Activated T-helper 17 cell treated with anti-CD3 and anti-CD28 coated beads, Interleukin-2, amount 50 U/mL, for 72 hours (primary cell): ENCODE measurements at places on chromosomes 16 and 17.

DNA sequence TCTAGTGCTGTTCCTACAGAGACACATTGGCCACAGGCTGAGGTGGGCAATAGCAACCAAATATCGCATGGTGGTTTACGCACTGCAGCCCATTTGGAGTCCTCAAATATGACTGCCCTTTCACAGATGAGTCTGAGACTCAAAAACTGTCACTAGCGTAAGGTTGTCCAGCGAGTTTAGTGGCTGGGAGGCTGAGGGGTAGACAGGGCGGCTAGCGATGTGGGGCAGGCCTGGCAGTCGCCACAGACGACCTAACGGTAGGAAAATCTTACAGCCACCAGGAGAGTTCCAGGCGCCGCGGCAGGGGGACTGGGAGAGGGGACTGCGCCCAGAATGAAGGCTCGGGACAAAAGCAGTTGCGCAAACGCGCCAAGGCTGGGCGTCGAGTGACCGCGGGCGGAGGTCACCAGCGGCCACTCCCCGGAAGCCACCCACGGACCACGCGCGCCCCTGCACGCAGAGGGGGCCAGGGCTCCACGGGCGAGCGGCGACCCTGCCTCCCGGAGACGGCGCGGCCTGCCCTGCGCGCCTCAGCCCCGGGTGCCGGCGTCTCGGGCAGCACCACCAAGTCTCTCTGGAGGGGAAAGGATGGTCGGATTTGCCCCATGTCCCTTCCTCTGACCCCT, 699 bp upstream of the MAP1LC3B start:
- peaks cover 34% of the 10 kb centered on the region for H3K36me3 ChIP-seq
- peak overlapping the region; percentile 84 for H3K27ac ChIP-seq
- no peaks in the 10 kb centered on the region for H3K27me3 ChIP-seq
- ATAC-seq: peak; percentile 19

DNA sequence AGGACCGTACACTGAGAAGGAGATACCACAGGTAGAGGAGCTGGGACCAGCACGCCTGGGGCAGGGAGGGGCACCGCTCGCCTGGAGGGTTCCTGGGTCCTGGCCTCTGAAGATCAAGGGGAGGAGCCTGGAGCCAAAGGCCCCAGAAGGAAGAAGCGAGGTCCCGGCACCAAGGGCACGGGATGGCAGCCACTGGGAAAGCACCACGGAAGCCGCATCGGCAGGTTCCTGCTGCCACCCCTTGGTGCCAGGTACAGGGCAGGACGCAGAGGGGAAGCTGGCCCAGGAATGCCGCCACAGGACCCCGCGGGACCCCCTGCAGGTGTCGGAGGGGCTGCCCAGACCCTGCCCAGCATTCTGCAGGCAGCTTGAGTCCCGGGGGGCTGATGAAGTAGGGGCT, 42.5 kb upstream of the CBFA2T3 start:
- ATAC-seq: no peak
- H3K4me1 ChIP-seq: peaks cover 5% of the 10 kb centered on the region
- H3K4me3 ChIP-seq: no peak overlapping the region
- H3K27ac ChIP-seq: no peak overlapping the region
- H3K36me3 ChIP-seq: no peaks in the 10 kb centered on the region

- no peak overlapping the region for H3K4me3 ChIP-seq
- no peak overlapping the region for H3K27ac ChIP-seq
- no peak for ATAC-seq
Observed at GRCh38 chr17:6102615-6103014, 32.4 kb downstream of the WSCD1 start.

DNA sequence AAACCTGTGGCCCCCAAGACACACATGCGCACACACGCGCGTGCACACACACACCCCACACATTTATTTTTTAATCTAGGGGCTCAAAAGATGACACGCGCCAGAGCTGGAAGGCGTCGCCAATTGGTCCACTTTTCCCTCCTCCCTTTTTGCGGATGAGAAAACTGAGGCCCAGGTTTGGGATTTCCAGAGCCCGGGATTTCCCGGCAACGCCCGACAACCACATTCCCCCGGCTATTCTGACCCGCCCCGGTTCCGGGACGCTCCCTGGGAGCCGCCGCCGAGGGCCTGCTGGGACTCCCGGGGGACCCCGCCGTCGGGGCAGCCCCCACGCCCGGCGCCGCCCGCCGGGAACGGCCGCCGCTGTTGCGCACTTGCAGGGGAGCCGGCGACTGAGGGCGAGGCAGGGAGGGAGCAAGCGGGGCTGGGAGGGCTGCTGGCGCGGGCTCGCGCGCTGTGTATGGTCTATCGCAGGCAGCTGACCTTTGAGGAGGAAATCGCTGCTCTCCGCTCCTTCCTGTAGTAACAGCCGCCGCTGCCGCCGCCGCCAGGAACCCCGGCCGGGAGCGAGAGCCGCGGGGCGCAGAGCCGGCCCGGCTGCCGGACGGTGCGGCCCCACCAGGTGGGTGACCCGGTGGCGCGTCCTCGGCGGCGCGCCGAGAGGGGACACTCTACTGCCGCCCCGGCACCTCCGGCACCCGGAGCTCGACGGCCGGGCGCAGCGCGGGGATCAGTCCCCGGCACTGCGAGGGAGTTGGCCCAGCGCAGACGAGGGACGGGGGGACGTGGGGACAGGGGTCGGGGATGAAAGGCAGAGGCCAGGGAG, at the start of gene STAT5A:
Gene STAT5A, plus strand, starts transcription at position 522 of the 826 bp plus-strand sequence. CDS start 914 bp downstream, outside the sequence.
- H3K27me3 ChIP-seq: no peaks in the 10 kb centered on the region
- peak within 1 kb of the TSS; percentile 94 for H3K27ac ChIP-seq
- peaks cover 19% of the 10 kb centered on the region for H3K4me1 ChIP-seq
- H3K4me3 ChIP-seq: peak within 1 kb of the TSS; percentile 92
- ATAC-seq: peak; percentile 68

DNA sequence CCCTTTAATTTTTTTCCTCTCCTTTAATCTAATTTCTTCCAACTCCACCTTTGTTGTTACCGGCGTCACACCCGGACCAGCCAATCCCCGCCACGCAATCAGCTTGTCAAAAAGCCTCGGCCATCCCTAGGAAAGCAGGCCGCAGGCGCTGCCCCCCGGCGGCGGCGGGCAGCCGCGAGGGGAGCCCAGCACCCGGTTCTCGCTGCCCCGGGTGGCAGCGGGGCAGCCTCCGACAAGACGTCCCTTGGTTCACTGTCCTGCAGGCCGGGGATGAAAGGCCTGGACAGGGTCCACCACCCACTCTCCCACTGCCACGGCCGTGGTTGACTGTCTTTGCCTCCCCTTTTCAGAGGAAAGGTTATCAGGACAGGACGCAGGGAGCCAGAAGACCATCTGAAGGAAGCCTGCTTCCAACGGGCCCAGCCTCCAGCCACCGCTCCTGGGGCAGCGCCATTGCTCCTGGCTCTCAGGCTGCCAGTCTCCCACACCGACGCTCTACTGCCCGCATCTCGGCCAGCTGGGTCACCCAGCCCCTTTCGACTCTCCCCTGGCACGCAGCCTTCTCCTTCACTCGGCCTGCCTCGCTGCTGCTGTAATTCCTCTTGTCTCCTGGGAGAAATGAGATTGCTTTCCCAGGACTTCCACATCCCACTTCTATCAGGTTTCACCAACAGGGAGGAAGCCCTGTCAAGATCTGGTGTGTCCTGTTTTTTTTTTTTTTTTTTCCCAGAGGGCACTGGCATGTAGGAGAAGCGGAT, 2.8 kb upstream of the UBTF start:
- ATAC-seq: no peak
- peak overlapping the region; percentile 94 for H3K4me3 ChIP-seq
- peak overlapping the region; percentile 88 for H3K27ac ChIP-seq
- H3K36me3 ChIP-seq: peaks cover 9% of the 10 kb centered on the region

DNA sequence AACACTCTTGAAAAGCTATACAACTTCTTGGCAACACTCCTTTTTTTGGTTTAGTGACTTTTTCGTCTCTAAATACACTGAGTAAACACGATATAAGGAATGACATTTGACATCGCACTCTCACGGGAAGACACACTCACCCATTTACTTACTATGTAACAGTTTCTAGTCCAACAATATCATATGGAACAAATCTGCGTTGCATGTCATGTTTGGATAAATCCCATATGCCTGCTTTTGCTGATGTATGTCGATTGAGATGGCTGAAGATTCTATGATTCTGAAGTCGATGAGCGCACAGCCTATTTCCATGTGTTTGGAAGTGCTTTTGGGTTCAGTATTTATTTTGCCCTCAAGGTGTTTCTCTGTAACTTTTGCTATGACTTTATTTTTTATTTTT, 18.2 kb downstream of the ITGAE start:
- H3K27me3 ChIP-seq: no peaks in the 10 kb centered on the region
- H3K4me3 ChIP-seq: no peak overlapping the region
- H3K36me3 ChIP-seq: no peaks in the 10 kb centered on the region
- ATAC-seq: no peak
- no peak overlapping the region for H3K27ac ChIP-seq
- H3K4me1 ChIP-seq: no peaks in the 10 kb centered on the region

- H3K27me3 ChIP-seq: peaks cover 7% of the 10 kb centered on the region
- no peak for ATAC-seq
- H3K27ac ChIP-seq: no peak overlapping the region
- H3K36me3 ChIP-seq: no peaks in the 10 kb centered on the region
- H3K4me1 ChIP-seq: no peaks in the 10 kb centered on the region
- H3K4me3 ChIP-seq: no peak overlapping the region
Observed at GRCh38 chr17:62950067-62950466, 16.0 kb upstream of the TANC2 start.

DNA sequence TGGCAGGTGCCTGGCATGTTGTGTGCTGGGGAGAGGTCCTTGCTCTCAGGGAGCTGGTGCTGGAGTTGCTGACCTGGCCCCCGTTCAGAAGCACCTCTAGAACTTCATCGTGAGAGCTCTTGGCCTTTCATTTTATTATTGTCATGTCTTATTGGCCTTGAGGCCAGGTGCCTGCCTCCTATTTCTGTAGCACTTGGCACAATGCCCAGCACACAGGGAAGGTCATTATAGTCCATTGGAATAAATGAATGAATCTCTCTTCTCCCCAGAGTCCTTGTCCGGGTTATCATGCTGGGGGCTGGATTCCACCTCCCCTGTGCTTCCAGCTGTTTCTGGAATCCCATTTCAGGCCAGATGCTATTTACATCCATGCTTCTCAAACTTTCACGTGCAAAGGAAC, 169.2 kb downstream of the HAPSTR1 start:
- no peak overlapping the region for H3K27ac ChIP-seq
- no peaks in the 10 kb centered on the region for H3K4me1 ChIP-seq
- no peak for ATAC-seq

DNA sequence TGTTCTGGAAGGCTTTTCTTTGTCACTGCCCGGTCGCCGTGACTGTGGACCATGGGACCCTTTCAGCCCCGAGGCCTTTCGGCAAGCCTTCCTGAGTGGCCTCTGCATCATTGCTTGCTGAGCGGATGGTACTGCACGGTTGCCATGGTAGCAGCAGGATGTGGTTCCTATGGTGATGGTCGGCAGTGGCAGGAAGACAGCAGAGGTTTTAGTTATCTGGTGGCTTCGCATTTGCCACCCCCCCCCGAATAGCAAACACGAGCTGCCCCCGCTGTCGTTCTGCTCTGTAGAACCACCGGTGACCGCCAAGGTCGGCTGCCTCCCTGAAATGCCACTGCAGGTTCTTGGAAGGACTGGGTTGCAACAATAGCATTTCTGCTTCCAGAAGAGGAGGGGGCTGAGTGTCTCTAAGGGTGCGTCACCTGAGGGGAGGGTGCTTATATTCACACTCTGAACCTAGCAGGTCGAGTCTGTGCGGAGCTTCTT, 76.6 kb downstream of the CMIP start:
- H3K36me3 ChIP-seq: no peaks in the 10 kb centered on the region
- ATAC-seq: peak; percentile 79
- no peaks in the 10 kb centered on the region for H3K27me3 ChIP-seq
- peaks cover 30% of the 10 kb centered on the region for H3K4me1 ChIP-seq
- H3K27ac ChIP-seq: peak overlapping the region; percentile 79

DNA sequence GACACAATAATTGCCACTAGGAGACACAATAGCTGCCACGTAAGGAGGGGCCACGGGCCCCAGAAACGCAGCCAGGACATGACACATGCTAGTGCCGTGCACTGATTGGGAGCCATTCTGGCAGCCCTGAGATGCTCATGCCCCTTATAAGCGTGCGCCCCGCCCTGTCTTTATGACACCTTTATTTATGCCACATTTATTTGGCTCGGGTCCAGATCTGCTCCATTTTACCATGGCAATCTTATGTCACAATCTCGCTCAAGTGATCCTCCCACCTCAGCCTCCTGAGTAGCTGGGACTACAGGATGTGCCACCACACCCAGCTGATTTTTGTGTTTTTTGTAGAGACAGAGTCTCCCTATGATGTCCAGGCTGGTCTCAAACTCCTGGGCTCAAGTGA, 43.8 kb upstream of the NF1 start:
- H3K4me3 ChIP-seq: no peak overlapping the region
- ATAC-seq: no peak
- H3K4me1 ChIP-seq: no peaks in the 10 kb centered on the region
- H3K27me3 ChIP-seq: no peaks in the 10 kb centered on the region
- no peak overlapping the region for H3K27ac ChIP-seq
- H3K36me3 ChIP-seq: no peaks in the 10 kb centered on the region

DNA sequence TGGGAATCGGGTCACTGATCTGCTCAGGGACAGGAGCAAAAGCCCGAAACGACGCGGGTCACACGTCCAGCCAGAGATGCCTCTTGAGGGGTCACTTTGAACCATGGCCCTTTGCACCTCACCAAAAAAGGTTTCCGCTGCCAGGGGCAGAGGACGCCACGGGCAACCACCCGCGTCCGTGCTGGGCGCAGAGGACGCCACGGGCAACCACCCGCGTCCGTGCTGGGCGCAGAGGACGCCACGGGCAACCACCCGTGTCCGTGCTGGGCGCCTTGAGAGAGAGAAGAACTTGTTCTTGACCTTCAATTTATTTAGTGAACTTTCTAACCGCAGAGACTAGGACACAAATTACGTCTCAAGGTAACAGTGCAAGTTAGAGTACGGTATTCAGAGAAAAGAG, 35.5 kb downstream of the TIMM22 start:
- no peaks in the 10 kb centered on the region for H3K4me1 ChIP-seq
- no peak overlapping the region for H3K4me3 ChIP-seq
- peaks cover 3% of the 10 kb centered on the region for H3K36me3 ChIP-seq
- no peak overlapping the region for H3K27ac ChIP-seq

DNA sequence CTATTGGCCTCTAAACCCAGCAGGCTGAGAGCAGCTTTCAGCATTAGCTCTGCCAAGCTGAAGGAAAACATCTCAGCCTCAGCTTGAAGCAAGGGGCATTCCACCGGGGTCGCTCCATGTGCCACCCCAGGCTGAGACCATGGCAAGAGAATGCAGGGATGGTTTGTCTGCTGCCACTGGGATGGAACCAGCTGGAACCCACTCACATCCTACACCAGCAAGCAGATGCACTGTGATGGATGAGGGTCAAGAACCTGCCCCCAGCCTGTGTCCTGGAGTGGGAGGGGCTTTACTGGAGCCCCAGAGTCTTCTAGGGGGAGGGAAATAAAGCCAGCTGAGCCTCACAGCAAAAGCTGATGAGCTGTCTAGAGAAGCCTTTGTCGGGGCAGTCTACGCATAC, 51.9 kb downstream of the C16orf95 start:
- no peaks in the 10 kb centered on the region for H3K27me3 ChIP-seq
- no peak overlapping the region for H3K4me3 ChIP-seq
- H3K27ac ChIP-seq: no peak overlapping the region
- no peaks in the 10 kb centered on the region for H3K4me1 ChIP-seq
- no peaks in the 10 kb centered on the region for H3K36me3 ChIP-seq

- no peaks in the 10 kb centered on the region for H3K27me3 ChIP-seq
- H3K36me3 ChIP-seq: peaks cover 21% of the 10 kb centered on the region
- peak overlapping the region; percentile 47 for H3K4me3 ChIP-seq
- H3K27ac ChIP-seq: no peak overlapping the region
- peaks cover 4% of the 10 kb centered on the region for H3K4me1 ChIP-seq
Observed at GRCh38 chr17:78986048-78986648, 6.4 kb upstream of the LGALS3BP start.

GRCh38 chr16:67948015-67948414, 4.1 kb upstream of the LCAT start:
- H3K4me3 ChIP-seq: no peak overlapping the region
- no peaks in the 10 kb centered on the region for H3K27me3 ChIP-seq
- H3K27ac ChIP-seq: no peak overlapping the region
- peaks cover 22% of the 10 kb centered on the region for H3K36me3 ChIP-seq
- peaks cover 5% of the 10 kb centered on the region for H3K4me1 ChIP-seq
- no peak for ATAC-seq
